GM13977 (cell line): ENCODE measurements at places on chromosomes 6 and 20.
A peak's percentile ranks its signal among the peaks of the same experiment; 100 is the strongest.

DNA sequence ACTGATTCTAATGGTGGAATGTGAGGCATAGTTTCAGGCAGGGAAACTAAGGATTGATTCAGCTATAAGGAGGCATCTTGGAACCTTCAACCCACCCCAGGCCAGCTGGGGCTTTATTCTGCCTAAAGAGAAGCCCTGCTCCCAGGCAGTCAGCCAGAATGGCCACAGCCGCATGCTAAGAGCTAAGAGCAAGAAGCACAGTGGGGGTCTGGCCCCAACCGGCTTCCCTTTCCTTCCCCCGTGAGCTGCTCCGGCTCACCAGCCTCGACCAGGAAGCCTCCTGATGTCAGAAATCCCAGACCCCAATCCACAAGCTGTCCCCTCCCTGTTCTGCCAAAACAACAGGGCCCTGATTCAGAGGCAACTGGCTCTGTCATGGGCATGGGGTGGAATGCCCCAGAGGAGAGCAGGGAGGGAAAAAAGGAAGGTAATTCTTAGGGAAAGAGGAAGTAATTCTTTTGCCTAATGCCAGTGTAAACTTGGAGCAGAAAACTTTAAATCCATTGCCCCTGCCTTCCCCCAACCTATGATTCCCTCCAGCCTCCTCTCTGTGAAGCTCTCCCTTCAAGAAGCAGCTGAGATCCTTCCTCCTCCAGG, 6.9 kb downstream of the GRM4 start:
- no peak for DNase-seq

GRCh38 chr6:41599852-41600445, 38.3 kb upstream of the MDFI start:
- DNase-seq = no peak

GRCh38 chr6:100452998-100453397, 11.7 kb downstream of the SIM1 start:
- DNase-seq = no peak

DNA sequence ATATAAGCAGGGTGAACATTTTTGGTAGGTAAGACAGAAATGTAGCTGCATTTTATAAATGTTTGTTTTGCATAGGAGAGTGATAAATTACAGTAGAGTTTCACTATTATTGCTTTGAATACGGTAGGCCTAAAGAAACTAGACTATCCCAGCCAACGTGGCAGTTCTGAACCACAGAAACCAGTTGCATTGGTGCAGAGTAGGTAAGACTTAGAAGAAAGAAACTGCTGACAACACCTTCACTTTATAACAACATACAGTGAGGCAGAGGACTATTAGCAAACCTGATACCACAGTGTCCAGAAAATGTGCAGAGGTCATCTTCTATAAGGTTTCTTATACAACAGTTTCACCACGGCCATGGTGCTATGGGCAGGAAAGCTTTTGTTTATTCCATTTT, 566.1 kb downstream of the KIF16B start:
- DNase-seq = peak; percentile 15

- no peak for DNase-seq
Observed at GRCh38 chr6:10205120-10205519, 209.8 kb downstream of the TFAP2A start.

DNA sequence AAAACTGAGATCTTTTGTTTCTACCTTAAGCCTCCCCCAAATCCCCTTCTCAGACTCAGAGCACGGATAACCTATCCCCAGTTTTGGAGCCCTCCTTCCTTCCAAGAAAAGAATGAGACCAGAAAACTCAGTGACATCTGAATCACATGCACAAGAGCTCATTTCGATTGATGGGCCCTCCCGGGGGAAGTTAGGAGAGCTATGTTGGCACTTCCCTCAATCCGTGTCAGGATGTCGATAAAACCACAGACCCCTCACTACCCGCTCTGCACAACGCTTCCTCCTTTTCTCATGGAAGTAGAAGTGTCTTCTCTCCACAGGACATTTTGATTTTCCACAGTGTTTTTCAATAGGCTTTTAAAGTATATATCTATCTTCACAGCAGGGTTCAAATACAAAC, 332.4 kb downstream of the HACE1 start:
- no peak for DNase-seq

GRCh38 chr6:43246301-43247113, 3.2 kb downstream of the TTBK1 start:
- DNase-seq = peak; percentile 63
